ENCODE measurements at places on chromosomes 13 and 19.
A peak's percentile ranks its signal among the peaks of the same experiment; 100 is the strongest.

DNA sequence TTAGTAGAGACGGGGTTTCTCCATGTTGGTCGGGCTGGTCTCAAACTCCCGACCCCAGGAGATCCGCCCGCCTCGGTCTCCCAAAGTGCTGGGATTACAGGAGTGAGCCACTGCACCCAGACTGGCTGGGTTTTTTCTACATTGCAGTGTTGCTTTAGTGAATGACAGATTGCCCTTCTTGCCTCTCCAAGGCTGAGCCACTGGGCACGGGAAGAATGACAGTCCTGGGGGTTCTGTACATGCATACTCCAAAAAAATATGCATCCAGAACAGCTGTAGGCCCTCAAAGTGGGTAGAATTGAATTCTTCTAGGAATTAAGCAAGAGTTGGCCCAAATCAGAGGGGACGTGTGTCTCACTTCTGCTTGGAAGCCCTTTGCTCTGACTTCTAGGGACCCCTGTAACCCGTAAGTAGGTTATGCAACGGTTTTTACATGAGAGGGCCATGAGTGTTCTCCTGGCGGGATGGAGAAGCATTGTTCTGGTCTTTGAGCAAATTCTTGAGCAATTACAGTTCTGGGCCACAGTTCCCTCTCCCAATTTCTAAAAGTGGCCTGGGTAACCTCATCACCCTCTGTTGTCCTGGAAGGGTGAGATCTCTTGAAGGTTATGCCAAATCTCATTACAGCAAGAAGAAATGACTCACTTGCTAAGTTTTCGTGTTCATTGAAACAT, 3.6 kb downstream of the ACTN4 start:
- no peak for DNase-seq

GRCh38 chr13:91748416-91749089, 350.1 kb downstream of the GPC5 start:
- no peak for DNase-seq

- no peak for DNase-seq
Observed at GRCh38 chr13:109191413-109191812, 562.0 kb downstream of the MYO16 start.

GRCh38 chr19:1141944-1142343, 32.1 kb downstream of the SBNO2 start:
- DNase-seq = no peak

GRCh38 chr13:30743319-30744055, 8.1 kb downstream of the ALOX5AP start:
- DNase-seq = no peak

DNA sequence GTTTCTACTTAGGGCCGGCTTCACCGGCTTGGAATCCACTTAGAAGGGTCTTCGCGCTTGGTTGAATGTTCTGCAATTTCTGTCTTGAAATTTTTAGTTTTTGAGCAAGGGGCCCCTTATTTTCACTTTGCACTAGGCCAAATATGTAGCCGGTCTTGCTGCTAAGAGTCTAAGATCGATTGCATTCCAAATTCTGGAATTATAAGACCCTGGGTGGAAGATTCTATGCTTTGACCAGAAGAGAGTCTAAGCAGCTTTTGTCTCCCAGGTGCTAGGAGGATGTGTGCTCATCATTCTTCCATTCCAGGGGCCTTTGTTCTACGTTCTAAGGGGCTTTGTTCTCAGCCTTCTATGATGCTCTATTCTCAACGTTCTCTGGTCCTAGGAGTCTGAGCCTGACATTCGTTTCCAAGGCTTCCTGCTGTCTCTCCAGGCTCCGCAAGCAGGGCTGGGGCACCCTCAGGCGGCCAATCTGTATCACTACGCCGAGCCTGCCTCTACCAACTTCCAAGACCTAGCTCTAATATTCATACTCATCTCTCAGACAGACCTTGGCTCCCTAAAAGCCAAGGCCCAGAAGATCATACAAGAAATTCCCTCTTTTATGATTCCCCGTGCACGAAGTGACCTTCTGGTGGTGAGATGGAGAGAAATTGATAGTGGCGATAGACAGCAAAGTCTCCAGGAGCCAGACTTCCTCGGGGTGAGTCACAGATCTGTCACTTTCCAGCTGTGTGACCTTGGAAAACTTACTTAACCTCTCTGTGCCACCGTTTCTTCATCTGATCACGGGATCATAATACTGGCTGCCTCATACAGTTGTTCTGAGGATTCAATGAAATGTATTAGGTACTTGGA, 982 bp upstream of the DACT3 start:
- DNase-seq = peak; percentile 86

- DNase-seq = no peak
Observed at GRCh38 chr13:91185294-91185863, 162.1 kb upstream of the MIR17HG start.

DNA sequence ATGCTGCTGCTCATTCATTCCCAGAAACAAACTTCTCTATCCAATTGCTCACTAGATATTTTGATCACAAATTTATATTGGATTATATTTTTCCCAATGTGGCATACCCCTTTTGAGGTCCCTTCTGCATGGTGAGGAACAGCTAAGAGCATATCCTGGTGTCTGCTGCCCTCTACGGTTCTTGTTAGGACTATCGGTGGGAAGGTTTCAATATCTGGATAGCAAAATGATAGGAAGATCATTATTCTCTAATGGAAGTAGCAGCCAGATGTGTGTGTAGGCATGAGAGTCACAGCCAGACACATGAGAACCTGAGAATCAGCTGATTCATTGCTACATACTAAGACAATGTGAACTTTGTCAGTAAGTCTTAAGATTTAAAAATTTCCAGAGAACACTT, 1422.4 kb upstream of the MIR17HG start:
- no peak for DNase-seq

GRCh38 chr13:91544723-91545122, 146.3 kb downstream of the GPC5 start:
- DNase-seq = no peak

DNA sequence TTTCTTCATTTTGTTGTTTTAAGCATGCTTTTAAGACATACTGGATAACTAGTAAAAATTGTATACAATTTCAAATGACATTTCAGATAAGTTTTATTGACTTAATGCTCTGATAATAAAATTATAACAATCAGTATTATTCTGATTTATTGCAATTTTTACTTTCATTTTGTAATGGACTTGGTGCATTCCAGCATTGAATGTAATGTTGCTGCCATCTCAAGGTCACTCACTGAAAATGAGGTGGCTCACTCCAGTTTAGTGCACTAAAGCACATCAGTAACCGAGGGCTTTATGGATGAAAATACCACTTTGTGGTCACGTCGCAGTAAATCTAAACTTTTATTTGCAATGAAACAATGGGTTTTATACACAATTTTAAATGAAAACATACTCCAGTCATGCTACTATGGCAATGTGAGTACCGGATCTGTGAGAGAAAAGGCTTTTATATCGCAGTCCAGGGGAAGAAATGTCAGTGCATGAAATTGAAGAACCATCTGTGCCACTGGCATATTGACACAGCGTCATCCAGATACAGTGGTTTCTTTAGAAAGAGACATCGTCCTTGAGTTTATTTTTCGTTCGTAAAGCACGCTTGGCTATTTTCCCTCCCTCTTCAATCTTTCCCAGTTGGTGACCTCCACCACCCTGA, 20.7 kb upstream of the ZNF507 start:
- DNase-seq = no peak

GRCh38 chr13:48567515-48568369, 34.9 kb upstream of the RCBTB2 start:
- DNase-seq = no peak

GRCh38 chr13:94239135-94239534, 240.3 kb downstream of the DCT start:
- DNase-seq = no peak

DNA sequence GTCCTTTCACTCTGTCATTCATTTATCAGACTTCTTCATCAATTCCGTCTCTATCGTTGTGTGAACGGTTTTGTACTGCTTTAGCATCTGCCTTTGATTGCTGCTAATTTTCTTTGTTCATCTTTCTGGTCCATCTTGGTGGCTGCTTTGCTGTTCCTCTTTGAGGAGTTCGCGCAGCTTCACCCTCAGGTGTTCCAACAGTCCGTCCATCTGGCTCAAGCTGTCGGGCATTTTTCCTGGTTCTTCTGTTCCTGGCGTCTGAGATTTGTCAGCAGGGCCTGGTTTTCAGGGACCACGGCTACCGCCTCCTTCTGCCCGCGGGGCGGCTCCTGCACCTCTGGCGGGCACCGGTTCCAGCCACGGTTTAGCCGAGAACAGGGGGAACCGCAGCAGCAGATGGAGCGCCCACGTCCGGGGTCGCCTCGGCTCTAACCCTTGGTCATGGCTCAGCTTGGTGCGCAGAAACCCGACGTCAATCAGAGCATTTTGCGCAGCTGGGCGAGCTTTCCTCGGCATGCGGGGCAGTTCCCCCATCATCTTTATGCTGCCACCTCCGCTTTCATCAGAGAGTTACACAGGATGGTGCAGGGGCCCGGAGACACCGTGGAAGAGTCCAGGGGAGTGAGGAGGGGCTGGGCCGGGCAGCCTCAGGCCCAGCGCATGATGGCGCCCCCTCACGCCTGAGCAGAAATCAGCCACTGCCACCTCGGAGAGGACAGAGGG, 89.5 kb downstream of the ZNF100 start:
- no peak for DNase-seq

DNA sequence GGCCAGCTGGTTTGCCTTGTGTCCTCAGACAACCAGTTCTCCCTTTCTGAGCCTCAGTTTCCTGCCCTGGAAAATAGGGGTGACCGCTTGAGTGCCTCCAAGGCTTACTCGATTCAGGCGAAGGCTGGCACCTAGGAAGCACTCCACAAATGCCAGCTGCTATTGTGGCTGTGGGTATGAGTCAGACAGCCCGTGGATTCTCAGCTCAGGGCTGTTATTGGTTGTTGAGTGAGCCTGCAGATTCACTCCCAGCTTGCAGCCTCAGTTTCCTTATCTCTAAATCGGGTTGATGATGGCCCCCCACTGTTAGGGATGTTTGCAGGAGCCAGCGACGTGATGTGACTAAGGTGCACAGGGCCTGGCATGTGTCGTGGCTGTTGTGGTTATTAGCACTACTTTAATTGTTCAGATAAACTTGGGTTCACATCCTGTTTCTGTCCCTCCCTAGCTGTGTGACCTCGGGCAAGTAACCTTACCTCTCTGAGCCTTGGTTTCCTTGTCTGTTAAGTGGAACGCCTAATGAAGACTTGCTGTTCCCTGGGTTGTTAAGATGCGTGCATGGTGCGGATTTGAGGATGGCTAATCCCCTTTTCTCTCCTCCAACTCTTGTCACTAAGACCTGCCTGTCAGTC, 2.4 kb downstream of the MARK4 start:
- peak; percentile 28 for DNase-seq

DNA sequence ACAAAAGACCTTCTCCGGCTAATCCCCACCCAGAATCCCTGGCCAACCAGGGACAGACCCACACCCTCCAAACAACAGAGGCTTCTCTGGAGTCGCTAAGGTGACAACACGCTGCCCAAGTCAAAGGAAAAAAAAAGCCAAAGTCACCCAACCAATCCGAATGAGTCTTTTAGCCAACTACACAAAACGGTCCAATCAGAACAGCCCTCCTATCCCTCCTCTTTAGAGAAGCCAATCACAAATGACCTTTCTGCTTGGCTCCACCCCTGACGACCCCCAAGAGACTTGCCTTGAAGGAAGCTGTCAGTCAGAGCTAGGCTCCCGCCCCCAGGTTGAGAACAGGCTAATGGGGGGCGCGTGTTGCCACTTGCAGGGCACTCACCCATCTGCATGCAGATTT, 6.6 kb upstream of the FBXW9 start:
- peak; percentile 59 for DNase-seq

GRCh38 chr13:69935043-69935442, 172.6 kb upstream of the ATXN8OS start:
- DNase-seq = no peak

DNA sequence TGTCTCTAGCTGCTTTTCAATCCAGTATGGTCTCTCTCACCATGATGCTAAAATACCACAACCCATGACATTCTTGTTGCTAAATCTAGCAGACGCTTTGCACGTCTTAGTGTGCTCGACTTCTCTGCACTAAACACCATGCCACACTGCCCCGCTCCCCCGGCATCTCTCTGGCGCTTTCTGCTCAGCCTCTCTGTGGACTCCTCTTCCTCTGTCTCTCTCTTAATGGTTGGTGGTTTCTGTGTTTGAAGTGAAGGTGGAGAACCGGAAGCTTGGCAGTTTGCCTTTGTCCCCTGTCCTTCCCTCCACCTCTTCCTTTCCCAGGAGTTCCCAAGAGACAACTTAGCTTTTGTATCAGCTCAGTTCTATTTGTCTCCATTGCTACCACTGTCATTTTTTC, 8.8 kb downstream of the ERCC5 start:
- DNase-seq = no peak

- DNase-seq = no peak
Observed at GRCh38 chr19:36573895-36574720, 1.0 kb upstream of the ZNF529 start.

DNA sequence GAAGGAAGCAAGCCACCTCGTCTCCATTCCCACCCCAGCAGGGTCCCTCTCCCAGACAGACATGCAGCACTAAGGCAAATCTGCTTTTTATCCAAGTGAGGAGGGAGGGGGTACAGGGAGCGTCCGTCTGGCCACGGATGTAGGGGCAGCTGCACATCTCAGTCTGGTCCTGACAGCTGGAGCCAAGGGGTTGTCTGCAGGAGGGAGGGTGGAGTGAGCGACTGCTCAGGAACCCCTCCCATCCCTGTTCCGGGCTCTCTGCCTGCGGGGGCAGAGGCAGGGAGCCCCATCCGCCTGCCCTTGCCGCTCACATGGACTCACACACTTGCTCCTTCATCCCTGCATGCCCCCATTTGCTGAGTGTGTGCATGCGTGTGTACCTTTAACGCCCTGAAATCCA, 2.5 kb downstream of the TMEM190 start:
- no peak for DNase-seq

DNA sequence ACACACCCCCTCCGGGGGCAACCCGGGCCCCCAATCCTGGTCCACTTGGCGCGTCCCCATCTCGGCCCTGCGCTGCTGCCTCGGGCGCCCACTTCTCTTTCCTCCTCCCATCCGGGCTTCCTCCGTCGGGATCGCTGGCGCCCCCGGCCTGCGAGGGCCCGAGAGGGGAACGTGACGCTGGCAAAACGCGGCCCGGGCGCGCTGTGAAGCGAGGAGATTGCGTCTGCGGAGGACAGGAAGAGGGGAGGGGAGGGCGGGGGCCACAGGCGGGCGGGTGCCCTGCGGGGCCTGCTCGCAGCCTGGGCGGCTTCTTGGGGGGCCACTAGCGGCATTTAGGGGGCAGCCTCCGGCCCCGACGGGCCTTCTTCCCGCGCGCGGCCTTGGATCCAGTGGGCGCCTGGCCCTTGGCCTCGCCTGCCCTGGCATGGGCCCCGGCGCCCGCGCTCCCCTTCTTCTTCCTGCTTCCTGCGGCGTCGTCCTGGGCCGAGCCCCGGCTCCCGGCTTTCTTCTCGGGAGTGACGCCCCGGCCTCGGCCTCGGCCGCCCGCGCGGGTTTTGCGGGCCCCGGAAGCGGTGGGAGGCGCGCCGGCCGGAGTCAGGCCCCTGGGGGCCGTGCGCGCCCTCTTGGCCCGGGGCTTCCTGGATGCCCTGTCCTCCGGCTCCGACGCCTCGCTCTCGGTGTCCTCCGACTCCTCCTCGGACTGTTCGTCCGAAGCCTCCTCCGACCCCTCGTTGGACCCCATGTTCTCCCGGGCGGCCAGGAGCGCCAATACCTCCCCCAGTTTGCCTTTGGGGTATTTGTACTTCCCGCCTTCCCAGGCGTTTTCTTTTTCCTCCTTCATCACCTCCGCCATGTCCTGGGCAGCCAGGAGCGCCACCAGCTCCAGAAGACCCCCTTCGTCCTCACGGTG, 2.2 kb downstream of the PNMA8B start:
- no peak for DNase-seq
